ENCODE measurements at places on chromosomes 5 and 9.

- no peak for DNase-seq
These were observed 23.0 kb downstream of the FNIP1 start for GRCh38 chr5:131773805-131774204.

- no peak for DNase-seq
These were observed 86.4 kb downstream of the NR3C1 start for GRCh38 chr5:143316844-143317631.

- DNase-seq: no peak
These were observed 55.7 kb upstream of the FAM120AOS start for GRCh38 chr9:93509084-93509483.

- DNase-seq: no peak
These were observed 24.2 kb downstream of the TMEM232 start for GRCh38 chr5:110702300-110702699.

DNA sequence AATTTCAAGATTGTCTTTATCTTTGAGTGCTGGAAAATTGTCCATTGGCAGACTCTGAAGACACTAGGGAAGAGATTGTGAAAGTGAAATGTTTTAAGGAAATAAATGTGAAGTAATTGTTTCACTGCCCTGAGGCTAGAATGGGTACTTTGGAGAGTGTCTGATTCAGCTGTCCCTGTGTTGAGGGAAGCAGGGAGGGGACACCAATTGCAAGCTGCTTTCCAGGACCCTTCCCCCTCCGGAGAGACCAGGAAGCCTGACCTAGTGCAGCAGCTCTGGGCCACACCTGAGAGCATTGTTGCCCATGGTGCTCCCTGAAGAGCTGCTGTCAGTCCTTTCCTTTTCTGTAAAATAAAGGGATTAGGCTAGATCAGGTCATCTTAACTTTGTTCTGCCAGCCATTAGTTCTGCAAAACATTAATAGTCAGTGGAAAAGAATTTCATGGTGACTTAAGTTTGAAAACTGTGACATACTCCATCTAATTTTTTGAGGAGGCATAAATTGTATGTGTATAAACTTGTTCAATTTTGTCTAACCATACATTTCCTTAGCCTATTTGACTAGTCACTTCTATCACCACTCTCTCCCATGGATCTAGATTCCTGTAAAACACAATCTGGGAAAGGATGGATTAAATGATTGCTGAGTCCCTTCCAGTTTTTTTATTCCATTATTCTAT lies 18.8 kb downstream of the MAP1B start:
- no peak for DNase-seq

GRCh38 chr5:57456531-57457135 lies 26.0 kb downstream of the ACTBL2 start:
- no peak for DNase-seq

GRCh38 chr5:35852084-35852734 lies 4.5 kb upstream of the IL7R start:
- DNase-seq: peak; percentile 50

- DNase-seq: no peak
These were observed 60.4 kb downstream of the GHR start for GRCh38 chr5:42483472-42484154.

DNA sequence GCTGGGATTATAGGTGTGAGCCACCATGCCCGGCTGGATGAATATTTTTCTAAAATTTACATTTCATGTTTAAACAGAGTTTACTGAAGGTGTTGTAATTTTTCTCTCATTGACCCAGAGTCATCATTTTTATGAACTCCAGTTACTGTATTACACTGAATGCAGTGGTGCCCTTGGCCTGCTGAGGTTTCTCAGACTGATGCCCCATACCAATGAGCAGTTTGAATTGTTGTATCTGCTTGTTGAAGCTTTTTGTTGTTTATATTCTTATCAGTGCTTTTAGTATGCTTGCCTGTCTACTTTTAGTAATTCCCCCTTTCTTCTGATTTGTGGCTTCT lies 29.9 kb downstream of the NFX1 start:
- DNase-seq: no peak

GRCh38 chr5:135032999-135033861 lies 798 bp downstream of the PITX1 start:
- DNase-seq: no peak

DNA sequence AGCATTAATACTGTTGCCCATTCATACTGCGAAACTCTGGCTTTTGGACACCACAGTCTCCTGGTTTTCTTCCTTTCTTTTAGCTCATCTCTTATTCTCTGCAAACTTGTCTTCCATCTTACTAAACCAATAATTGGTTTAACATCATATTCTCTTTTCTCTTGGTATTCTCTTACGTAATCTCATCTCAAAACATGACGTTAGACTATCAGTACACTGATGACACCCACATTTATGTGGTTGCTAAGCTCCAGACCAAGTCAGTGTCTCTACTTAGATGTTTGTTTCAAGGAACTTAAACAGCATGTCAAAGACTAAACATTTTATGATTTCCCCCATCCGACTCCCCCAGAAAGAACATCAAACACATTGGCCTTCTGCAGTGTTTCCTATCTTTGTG lies 2.1 kb downstream of the PRRC1 start:
- DNase-seq: no peak

DNA sequence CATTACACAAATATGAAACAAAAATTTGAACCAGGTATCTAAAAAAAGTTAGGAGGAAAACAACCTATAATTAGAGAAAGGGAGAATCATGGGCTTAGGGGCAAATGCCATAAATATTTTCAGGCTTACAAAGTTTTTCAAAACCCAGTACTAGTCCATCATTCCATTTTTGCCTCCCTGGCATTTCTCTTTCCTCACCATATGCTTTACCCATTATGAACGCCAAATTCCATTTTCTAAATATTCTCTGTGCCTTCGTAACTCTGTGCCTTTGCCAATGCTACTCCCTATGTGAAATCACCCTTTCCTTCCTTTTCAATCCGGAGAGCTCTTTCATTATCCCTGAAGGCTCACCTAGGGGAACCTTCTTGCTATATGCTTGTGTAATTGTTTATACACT lies 434.1 kb downstream of the ZSWIM6 start:
- DNase-seq: no peak

DNA sequence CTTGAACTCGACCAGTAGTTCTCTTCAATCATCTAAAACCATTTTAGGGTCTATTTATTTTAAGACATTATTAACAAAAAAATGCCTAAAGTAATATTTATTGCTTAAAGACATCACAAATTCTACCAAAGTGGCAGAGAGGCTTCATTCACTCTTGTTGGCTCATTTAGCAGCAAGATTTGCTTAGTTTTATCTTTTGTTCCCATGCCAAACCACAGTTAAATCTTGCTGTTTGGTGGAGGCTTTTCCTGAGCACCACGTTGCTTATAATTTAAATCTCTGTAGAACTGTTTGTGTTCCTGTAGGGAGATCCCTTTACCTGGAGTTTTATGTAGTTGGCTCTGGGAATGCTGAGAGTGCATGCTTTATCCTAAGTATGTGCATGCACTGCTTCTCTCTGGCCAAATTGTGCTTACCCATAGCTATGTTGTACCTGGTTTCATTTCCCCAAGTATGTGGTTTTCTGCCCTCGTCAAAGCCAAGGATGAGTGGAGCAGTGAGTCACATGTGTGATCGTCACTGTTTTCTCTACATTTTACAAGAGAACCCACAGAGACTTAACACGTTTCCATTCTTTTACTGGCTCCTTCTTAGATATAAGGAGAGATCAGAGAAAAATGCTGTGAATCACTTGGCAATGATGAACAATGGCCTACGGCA lies 42.1 kb upstream of the MAST4 start:
- DNase-seq: peak; percentile 30

- no peak for DNase-seq
These were observed 137.8 kb downstream of the CEP120 start for GRCh38 chr5:123285122-123286023.

- DNase-seq: no peak
These were observed 11.3 kb upstream of the SCGB3A1 start for GRCh38 chr5:180602481-180603075.

DNA sequence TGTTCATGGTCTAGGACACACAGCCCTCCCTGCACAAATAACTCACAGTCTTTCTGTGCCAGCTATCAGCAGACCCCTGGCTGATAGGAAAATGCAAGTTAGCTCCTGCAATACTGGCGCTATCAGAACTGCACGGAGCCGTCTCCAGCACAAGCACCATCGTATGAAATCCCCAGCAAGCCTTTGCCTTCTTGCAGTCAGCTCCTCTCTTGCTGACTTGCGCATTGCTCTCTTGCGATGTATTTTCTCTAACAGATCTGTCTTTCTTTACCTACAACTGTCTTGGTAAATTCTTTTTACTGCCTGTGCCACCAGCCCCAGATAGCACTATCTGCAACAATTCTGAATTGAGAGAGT lies 25.1 kb upstream of the UGCG start:
- no peak for DNase-seq

- no peak for DNase-seq
These were observed 302.4 kb downstream of the MAT2B start for GRCh38 chr5:163807781-163808180.

- DNase-seq: no peak
These were observed 402.9 kb downstream of the RAB3C start for GRCh38 chr5:58985759-58986158.

DNA sequence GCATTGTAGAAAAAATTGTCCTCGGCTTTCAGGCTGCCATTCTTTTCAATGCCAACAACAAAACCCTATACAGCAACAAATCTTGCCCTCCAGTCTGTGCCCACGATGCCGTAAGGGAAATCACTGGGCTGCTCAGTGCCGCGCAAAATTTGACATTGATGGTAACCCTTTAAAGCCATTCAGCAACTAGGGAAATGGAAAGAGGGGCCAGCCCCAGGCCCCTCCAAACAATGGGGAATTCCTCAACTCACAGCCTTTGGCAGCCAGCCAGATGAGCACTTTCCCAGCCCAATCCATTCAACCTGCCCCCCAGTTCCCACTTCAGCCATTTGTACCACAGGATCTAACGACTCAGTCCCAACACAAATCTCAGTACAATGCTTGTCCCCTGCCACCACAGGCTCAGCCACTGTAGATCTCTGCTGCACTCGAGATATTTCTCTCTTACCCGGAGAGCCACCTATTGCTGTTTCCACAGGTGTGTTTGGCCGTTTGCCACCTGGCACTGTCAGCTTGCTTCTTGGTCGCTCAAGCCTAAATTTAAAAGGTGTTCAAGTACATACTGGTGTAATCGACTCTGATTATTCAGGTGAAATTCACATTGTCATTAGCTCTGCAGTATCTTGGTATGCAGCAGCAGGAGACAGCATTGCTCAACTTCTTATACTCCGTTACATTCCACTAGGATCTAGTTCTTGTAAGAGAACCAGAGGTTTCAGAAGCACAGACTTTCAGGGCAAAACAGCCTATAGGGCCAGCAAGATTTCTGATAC lies 103.3 kb downstream of the SYK start:
- DNase-seq: no peak

- DNase-seq: no peak
These were observed 629.5 kb downstream of the PDE4D start for GRCh38 chr5:59264013-59264412.

GRCh38 chr5:133372293-133372937 lies 239.9 kb downstream of the FSTL4 start:
- DNase-seq: no peak

DNA sequence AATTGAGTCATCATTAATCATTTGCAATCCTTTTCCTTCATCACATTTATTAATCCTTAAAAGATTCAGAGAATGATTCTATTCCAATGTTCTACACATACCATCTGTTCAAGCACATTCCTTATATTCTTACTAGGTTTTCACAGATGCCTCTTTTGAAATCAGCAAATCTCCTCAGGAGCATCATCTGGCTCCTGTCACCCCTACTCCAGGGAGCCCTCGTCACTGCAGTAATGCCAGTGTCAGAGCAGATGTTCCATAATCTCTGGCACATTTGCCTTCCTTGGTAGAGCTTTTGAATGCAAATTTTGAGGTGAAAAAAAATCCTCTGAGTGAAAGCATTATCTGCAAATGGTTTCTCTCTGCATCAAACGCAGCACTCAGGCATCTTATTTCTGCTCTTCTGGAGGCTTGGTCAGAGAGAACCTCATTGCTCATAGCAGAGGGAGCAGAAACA lies 7.6 kb upstream of the KCNV2 start:
- no peak for DNase-seq

DNA sequence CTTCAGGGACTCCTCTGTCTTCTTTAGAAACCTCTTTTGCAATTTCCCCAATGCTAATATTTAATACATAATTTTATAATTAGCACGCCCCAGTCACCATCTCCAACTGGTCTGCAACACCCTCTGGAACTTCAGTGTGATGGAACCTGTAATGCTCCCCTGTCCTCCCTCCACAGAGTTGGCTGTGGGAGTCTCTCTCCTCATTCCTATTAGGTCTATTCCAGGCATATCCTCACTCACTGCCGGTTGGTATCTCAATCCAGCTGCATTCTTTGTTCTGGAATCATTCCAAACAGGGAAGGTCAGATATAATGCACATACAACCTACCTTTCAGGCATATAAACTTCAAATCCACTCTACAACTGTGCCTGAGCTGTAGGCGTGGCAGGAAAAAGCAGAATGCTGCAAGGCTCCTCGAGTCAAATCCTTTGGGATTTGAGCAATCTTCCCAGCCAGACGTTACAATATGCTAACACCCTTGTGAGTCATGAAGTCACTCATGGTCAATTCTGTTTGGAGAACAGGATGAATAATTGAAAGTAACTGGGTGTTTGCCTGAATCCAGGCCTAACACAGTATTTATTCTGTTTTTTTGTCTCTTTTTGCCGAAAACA lies 293.8 kb downstream of the CWC27 start:
- no peak for DNase-seq

- no peak for DNase-seq
These were observed 225.9 kb upstream of the HAPLN1 start for GRCh38 chr5:83946516-83946915.

DNA sequence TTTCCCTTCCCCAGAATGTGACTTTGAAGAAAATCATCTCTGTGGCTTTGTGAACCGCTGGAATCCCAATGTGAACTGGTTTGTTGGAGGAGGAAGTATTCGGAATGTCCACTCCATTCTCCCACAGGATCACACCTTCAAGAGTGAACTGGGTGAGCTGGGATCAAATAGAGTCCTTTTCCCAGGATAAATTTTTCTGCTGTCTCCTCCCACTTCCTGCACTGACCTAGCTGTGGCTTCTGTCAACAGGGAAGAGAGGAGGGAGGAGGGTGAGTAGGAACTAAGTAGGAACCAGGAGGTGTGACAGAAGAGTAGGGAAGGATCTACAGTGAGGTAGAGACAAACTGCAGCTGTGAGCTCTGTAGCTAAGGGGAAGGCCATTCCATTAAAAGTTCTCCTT lies 69.3 kb downstream of the MAMDC2 start:
- DNase-seq: no peak

GRCh38 chr5:33261305-33261704 lies 179.5 kb upstream of the TARS1 start:
- DNase-seq: no peak

- no peak for DNase-seq
These were observed 4.5 kb downstream of the MACIR start for GRCh38 chr5:103263054-103263453.

DNA sequence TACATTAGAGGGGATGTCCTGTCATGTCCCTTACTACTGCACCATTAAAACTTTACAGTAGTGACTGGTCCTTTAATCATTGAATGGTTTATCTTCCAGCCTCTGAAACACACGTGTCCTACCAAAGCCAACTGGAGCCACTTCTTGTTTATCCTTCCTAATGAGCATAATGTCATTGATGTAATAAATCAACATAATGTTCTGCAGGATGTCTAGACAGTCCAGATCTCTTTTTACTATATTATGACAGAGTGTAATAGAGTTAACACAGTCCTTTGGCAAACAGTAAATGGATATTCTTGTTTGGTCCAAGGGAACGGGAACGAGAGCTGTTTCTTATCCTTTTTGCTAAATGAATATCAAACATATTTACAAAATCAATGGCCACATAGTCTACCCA lies 88.1 kb upstream of the PTPRD start:
- no peak for DNase-seq

GRCh38 chr5:60668686-60669304 lies 31.2 kb downstream of the DEPDC1B start:
- no peak for DNase-seq

All from stimulated activated CD4-positive, alpha-beta T cell treated with anti-CD3 and anti-CD28 coated beads, Interleukin-15, amount 100 ng/mL, for 48 hours (primary cell).